Subcutaneous adipose tissue (tissue), 4 donors: ENCODE measurements at places on chromosomes 7 and 10. TPM values are rescaled to one million over a fixed set of nuclear protein-coding genes. Genes with fewer than 3 reads are reported as not detected.

The OIT3 gene
- total RNA-seq: not detected

The GRM3 gene
- not detected for total RNA-seq

The SLC26A5 gene
- not detected for total RNA-seq

The TUBB8 gene
- not detected for total RNA-seq

The HTR5A gene
- total RNA-seq: not detected

The PKD2L1 gene
- total RNA-seq: not detected

The MSMB gene
- total RNA-seq: not detected

The HTR7 gene
- total RNA-seq: 0.94 TPM

The TAS2R41 gene
- not detected for total RNA-seq

The FOXI2 gene
- total RNA-seq: 0.22 TPM

The AASS gene
- 128 TPM for total RNA-seq

The C10orf53 gene
- not detected for total RNA-seq

The IFIT1 gene
- total RNA-seq: 4.7 TPM

The RBM28 gene
- total RNA-seq: 45.4 TPM

The ASZ1 gene
- not detected for total RNA-seq

The BNIP3 gene
- total RNA-seq: 126 TPM

The HPSE2 gene
- 0.98 TPM for total RNA-seq

The ZDHHC4 gene
- total RNA-seq: 62.2 TPM

The MYPN gene
- total RNA-seq: not detected

The CYP3A4 gene
- not detected for total RNA-seq

The LOXL4 gene
- total RNA-seq: 15.2 TPM

The IQUB gene
- 0.51 TPM for total RNA-seq

The PRPS1L1 gene
- not detected for total RNA-seq

The PTPRZ1 gene
- total RNA-seq: 0.98 TPM

The CNPY1 gene
- not detected for total RNA-seq

The GNGT1 gene
- not detected for total RNA-seq

The HOXA13 gene
- total RNA-seq: 0.44 TPM

The WEE2 gene
- total RNA-seq: not detected

The EGFR gene
- total RNA-seq: 97.8 TPM

The UCN3 gene
- not detected for total RNA-seq

The ZNF239 gene
- total RNA-seq: 2.6 TPM

The HOXA2 gene
- total RNA-seq: 0.51 TPM

The LIPJ gene
- 2.2 TPM for total RNA-seq

The GALNT17 gene
- total RNA-seq: 2.5 TPM

The ELN gene
- 137 TPM for total RNA-seq

The GET4 gene
- 35.0 TPM for total RNA-seq

The SPOCK2 gene
- 3.1 TPM for total RNA-seq

The SCD gene
- total RNA-seq: 226 TPM

The C10orf90 gene
- 1.2 TPM for total RNA-seq

The DLD gene
- 106 TPM for total RNA-seq

The ENTPD1 gene
- 28.7 TPM for total RNA-seq

The C7orf57 gene
- not detected for total RNA-seq

The CHRM2 gene
- not detected for total RNA-seq

The STOX1 gene
- total RNA-seq: 2.9 TPM

The TFPI2 gene
- total RNA-seq: 10.7 TPM

The GPR37 gene
- 4.1 TPM for total RNA-seq

The DGKI gene
- total RNA-seq: 0.98 TPM

The C10orf62 gene
- not detected for total RNA-seq

The SAP25 gene
- total RNA-seq: not detected

The LMTK2 gene
- total RNA-seq: 7.3 TPM
